NCI-H1092 (cell line): ENCODE measurements at places on chromosomes 3 and 15.

- no peak for DNase-seq
Observed at GRCh38 chr15:56244811-56245576, 1.3 kb upstream of the RFX7 start.

GRCh38 chr3:10810376-10810775, 5.7 kb upstream of the SLC6A11 start:
- DNase-seq: no peak

DNA sequence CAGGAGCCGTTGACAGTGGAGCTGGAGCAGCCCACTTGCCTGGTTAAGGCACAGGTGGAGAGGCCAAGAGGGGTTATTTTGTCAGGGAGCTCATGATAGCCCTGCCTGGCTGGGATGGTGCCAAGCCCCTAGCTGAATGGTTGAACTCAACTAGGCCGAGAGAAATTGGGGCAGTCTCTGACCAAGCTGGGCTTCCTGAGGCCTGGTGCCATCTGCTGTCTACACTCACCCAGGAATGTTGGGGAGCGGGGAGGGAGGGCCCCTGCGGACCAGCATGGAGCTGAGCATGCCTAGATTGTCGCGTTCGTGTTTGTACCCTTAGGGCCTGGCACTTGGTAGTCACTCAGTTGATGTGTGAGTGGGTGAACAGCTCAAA, 1.2 kb downstream of the BRPF1 start:
- DNase-seq: no peak

DNA sequence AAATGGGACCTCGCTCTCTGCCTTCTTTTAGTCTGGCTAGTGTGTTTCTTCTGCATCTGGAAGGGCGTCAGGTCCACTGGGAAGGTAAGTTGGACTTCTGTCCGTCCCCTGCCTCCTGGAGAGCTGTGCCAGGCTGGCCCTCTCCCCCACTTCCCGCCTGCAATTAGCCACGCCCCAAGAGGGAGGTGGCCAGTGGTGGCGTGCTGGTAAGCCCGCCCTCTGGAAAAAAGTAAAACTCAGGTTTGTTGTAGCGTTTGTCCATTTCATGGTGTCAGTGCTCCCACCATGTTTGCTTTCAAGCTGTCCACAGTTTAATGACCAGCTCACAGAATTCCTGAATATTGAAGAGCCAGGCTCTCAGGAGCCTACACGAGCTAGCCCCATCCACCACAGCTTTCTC, 55.6 kb downstream of the SLC6A6 start:
- no peak for DNase-seq

DNA sequence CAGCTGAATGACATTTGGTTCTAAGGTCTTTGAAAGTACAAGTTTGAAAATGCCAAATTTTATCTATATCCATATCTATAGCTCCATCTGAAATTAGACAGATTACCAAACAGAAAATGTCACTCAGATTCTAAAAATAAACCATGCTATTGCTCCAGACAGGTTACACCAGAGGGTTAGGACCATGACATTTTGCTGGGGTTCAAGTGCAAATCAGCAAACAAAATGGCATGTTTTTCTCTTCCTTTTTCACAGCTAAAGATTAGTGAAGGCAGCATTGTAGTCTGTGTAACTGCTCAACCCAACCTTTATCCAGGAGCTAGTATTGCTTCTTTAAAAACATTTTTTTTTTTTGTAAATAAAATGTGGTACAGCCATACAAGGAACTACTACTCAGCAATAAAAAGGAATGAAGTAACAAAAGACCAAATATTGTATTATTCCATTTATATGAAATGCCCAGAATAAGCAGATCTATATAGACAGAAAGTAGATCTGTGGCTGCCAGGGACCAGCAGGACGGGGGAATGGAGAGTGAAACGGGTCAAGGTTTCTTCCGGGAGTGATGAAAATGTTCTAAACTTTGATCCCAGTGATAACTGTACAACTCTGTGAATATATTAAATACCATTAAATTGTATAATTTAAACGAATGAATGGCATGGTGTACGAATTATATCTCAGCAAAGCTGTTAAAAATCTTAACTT, 18.2 kb downstream of the VGLL4 start:
- no peak for DNase-seq

DNA sequence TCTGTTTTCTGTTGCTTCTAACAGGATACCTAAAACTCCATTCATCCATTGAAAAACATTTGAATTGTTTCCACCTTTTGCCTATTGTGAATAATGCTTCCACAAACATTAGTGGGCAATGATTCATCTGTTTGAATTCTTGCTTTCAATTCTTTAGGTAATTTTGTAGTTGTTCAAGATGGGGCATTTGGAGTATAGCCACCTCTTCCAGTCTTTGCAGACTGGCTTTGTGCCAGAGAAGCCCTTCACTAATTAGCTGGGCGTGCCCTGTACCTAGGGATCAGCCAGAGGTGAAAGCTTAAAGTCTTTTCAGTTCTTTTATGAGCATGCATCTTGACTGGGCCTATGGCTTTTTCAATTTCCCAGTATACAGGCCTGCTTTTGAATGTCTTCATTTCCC, 10.9 kb downstream of the RTP1 start:
- DNase-seq: no peak

GRCh38 chr3:100125161-100125938, 11.0 kb upstream of the FILIP1L start:
- DNase-seq: no peak
